ENCODE measurements at places on chromosomes 3 and 15.

DNA sequence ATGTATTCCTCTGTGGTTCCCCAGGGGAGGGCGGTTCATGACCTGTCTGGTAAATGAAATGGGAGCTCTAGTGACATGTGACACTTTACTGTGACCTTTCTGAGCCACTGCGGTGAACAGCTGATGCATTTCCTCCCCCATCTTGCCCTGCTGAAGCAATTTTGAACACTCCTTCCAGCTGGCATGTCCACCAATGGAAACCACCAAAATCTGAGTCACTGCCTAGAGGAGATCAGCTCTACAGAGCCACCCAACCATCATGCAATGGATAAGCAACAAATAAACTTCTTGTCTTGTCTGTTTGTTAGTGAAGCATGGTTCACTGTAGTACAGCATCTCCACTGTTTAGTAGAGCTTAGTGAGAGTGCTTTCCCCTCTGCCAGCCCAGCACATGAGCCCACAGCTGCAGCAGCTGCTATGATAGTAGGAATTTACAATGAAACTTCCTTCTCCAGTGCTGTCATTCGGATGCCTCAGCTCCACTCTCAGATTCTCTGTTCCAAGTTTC, 479.4 kb downstream of the NTRK3 start:
- DNase-seq, result peak; percentile 95

DNA sequence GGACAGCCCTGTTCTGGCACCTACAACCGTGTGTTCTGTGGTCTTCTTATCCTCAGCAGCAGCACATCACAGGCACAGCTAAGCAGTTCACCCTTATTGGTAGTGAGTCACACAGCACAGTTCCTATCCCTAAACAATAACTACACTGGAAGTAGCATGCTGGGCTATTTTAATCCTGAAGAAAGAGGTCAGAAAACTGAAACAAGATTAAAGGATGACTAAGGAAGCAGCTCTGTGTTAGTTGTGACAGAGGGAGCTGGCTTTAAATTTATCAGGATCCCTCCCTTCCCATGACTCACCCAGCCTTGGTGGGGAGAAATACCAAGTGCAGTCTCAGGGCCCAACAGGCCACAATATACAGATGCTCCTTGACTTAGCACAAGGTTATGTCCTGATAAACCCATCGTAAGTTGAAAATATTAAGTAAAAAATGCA, 144.3 kb downstream of the ERC2 start:
- DNase-seq, result peak; percentile 49

DNA sequence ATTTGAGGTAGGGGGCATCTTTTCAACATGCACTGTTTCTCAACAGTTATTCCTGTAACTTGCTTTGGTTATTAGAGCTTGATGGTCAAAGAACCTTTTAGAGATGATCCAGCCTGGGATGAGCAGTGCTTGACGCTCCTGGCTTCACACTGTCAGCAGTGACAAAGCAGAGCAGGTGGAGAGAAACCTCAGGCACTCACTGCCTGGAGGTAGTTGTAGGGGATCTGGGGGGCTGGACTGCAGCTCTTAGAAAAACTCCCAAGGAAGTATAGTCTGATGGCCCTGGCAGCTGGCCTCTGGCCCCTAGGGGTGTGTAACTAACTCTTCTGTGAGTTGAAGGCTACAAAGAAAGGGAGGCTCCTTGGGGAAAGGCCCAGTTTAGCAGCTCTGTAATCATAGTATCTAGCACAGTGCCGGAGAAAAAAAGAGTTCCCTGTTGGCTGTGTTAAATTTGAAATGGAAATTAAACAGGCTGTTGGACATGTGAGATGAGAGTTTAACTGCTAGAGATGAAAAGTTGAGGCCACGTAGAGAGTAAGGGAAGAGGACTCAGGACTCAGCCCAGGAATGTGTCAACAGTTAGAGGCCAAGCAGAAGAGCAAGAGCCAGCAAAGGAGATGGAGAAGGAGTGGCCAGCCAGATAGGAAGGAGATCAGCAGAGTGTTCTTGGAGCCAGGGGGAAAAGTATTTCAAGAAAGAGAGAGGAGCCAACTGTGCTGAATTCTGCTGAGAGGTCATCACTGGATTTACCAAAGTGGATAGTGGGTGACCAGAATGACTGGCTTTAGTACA, 14.2 kb downstream of the OXNAD1 start:
- DNase-seq, result no peak

GRCh38 chr3:189602471-189602870, 28.7 kb upstream of the TP63 start:
- no peak for DNase-seq

GRCh38 chr15:78979456-78980320, 34.8 kb upstream of the CTSH start:
- peak; percentile 81 for DNase-seq

DNA sequence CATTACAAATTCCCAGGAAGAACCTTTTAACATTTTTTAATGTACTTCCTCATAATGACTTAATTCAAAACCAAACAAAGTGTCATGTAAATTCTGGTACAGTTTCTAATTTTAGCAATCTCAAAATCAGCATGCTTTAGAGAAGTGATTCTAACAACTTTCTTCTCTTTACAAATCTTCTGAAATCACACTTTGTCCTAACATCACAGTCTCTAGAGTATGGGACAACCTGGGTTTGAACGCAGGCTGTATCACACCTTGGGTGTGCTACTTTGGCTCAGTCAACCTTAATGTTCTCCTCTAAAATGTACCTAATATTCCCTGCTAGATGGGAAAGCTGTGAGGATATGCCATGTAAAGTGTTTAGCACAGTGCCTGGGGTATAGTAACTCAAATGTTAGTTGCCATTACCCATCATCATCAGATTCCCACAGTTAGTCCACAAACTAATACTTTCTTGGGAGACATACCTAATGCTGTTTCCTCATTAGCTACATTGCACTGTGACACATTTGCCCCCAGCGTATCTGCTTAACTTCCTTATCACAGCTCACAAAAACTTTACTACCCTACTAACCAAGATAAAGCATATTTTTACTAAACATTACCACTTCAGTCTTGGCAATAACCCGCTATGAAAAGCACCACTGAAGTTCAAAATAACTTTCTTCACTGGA, 3.1 kb downstream of the TSPAN3 start:
- no peak for DNase-seq

Data from IMR-90 (cell line).